Activated CD4-positive, alpha-beta T cell treated with anti-CD3 and anti-CD28 coated beads for 48 hours (primary cell): ENCODE measurements at places on chromosomes 11 and 22.

DNA sequence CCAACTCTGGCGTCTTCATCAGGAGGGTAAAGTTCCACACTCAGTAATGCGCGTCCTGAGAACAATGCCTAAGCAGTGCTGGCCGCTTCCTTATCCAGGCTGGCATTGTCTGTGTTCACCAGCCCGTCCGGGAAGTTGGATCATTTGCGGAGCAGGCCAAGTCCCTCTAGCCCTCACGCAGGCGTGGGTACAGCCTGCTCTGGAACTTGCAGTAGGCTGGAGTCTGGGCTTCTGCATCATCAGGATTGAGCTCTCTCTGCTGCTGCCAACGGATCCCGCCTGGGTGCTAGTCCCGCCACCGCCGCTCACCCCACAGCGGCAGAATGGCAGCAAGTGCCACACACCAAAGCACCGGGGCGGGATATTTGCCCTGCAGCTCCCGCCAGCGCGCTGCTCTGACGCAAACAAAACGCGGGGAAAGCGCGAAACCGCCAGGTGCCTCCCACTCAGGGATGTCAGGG lies 29.0 kb downstream of the GLYATL1 start:
- DNase-seq, result no peak

GRCh38 chr11:24238771-24239645 lies 257.8 kb upstream of the LUZP2 start:
- no peak for DNase-seq

DNA sequence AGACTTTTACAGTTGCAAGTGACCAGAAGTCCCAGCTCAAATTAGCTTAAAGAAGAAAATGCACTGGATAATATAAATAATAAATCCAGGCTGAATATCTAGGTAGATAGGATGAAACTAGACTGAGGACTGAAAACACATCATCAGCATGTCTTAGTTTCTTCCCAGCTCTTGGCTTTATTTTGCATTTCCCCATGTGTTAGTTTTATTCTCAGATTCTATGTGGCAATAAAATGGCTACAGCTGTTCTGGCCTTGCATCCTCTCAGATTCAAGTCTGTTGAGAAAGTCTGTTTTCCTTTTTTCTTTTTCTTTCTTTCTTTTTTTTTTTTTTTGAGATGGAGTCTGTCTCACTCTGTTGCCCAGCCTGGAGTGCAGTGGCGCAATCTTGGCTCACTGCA lies 22.6 kb upstream of the CAT start:
- no peak for DNase-seq

DNA sequence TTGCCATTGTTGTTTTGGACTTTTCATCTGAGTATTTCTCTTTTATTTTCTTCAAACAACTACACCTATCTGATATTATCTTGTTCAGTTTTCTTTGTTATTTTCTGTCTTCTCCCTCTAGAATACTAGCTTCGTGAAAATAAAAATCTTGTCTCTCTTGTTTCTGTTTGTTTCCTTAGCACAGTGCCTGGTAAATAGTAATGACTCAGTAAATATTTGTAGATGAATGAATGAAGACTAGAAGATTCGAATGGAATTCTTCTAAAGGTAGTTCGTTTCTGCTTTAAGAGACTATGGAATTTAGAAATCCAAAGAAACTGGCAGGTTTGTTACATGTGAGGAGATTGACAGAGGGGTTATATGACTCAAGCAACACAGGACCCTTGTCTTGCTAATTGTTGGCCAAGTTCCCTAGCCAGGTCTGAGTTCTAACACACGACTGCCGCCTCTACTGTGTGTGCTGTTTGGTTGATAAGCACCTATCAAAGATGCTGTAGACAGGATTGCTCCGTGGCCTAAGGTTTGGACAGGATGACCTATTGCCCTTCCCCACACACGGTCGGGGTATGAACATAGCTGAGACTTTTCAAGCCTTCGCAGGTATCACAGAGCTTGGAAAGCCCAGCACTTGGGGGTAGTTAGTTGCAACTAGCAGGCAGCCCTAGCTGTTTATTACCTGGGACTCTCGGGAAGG lies 831 bp upstream of the TMEM135 start:
- DNase-seq, result no peak

GRCh38 chr11:67351275-67352005 lies 1.9 kb downstream of the POLD4 start:
- DNase-seq, result peak; percentile 71

DNA sequence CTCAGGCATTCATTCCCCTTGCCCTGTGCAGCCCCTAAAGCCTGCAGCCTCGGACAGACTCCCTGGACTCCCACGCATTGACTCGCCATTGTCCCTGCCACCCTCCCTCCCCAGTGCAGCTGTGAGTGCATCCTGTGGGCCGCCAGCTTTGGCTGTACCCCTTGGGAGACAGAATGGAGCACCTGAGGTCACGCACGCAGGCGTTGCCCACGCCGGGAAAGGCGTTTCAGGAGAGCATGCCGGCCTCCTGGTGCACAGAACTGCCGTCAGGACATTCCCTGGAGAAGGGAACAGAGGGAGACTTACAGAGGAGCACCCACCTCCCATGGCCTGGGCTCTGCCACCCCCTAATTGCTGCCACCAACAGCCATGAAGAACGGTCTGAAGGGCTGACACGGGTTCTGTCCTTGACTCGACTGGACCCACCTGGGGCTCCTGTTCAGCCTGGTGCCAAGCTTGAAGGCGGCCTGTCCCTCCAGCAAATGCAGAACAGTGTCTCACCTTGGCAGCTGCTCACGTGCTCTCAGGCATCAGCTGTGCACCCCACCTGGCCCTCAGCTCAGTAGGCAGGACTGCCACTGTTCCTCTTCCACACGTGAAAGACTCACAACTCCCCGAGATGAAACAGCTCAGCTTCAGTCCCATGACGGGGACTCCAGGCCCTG lies 503.8 kb downstream of the BRD1 start:
- DNase-seq, result no peak

DNA sequence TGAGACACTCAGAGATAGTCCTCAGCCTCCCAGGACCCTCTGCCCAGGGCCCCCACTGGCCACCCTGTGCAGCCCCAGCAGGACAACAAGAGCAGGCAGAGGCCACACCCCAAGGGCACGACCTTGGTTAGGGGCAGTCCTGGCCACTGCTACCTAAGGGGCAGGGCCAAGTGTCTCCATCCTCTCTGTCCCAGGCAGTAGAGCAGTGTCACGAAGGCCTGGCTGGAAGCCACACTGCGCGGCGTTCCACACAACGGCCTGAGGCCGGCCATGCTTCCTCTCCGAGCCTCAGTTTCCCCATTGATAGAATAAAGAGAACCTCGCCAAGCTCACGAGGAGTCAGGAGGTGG lies 1074.3 kb downstream of the BRD1 start:
- no peak for DNase-seq

DNA sequence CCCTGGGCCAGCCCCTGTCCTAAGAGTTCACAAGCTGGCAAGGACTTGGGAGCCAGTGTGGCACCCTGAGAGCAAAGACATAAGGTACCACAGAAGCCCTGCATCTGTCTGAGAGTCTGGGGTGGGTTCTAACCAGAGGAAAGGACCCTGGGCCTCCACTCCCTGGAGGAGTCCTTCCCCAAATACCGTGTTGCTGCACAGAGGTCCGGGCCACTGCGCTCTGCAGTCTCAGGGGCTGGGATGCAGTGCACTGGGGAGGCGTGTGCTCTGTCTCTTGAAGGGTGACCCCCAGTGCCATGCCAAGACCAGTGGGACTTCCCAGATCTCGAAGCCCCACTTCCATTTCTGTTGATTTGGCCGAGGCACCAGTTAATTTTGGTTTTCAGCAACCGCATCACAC lies 4.3 kb upstream of the SH3BP1 start:
- DNase-seq, result no peak

- DNase-seq, result no peak
These were observed 25.2 kb downstream of the NRXN2 start for GRCh38 chr11:64697663-64698375.

DNA sequence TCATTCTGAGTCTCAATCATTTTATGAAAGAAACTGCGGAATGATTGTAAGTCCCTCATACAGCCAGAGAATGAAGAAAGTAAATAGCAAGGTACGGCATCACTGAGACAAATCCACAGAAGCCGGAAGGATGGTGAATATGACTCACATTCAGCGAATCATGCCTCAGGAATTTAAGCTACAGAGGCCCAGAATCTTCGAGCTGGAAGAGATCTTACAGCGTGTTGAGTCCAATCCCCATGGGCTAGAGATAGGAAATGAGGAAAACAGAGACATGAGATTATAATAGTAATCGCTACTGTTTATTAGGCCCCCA lies 173.2 kb downstream of the KIF18A start:
- DNase-seq, result no peak

DNA sequence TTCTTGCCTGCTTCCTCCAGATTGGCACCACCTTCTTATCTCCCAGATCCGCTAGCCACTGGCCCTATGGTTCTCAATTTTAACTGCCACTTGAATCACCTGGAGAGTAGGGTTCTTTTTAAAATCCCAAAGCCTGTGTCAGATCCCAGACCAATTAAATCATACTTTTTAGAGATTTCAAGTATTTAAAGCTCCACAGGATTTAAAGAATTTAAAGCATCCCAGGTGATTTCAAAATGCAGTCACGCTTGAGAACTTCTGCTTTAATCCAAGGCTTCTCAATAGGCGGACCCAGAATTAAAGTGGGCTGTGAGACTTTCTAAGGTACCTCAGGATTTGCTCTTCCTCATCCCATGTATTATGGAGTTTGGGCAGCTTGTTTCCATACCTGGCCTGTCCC lies 400.0 kb downstream of the SOX6 start:
- no peak for DNase-seq

DNA sequence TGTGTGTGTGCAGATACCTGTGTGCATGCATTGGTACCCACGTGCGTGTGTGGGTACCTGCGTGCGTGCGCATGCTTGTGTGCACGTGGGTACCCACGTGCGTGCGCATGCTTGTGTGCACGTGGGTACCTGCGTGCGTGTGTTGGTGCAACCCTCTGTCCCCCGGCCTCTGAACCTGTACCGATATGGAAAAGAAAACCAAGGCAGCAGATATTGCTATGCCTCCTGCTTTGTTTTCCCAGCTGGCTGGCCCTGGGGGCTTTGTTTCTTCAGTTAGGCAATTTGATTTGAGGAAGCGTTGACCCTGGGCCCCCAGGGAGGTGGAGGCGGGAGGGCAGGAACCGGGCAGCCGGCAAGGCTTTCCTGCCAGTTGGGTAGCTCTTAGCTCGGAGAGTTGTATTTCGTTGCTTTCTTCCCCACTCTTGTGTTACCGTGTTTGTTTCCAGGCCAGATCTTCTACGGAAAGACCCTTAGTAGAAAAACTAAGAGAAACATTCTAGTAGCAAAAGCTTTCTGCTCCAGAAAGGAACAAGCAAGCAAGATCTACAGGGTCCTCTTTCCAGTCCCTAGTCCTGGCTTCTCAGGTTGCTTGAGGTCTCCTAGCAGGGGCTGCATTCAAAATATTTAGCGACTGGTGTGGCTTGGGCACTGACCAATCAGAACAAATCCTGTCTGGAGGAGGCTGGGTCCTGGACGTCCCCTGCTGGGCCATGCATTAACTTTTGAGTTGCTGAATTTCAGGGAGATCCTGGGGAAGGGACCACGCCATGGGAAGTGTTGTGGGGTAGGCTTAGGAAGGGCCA lies 26.3 kb upstream of the SORL1-AS1 start:
- no peak for DNase-seq

DNA sequence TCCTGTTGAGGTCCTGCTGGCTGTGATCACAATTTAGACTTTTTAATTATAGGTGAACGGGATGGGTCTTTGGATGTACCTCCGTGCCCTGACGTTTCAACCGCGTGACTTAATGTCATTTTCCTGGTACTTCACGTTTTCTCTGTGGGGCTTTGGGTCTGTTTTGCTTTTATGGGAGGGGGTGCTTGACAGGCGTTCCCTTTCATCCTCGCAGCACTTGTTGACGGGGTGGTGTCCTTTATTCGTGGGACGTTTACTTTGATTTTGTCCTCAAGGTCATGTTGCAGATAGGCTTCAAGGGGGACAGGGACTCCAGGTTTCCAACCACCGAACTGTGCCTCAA lies 994 bp downstream of the PPP6R3 start:
- no peak for DNase-seq

GRCh38 chr11:35714882-35715627 lies 52.5 kb downstream of the TRIM44 start:
- DNase-seq, result peak; percentile 42

GRCh38 chr11:120303004-120303637 lies 22.0 kb upstream of the TLCD5 start:
- peak; percentile 64 for DNase-seq

DNA sequence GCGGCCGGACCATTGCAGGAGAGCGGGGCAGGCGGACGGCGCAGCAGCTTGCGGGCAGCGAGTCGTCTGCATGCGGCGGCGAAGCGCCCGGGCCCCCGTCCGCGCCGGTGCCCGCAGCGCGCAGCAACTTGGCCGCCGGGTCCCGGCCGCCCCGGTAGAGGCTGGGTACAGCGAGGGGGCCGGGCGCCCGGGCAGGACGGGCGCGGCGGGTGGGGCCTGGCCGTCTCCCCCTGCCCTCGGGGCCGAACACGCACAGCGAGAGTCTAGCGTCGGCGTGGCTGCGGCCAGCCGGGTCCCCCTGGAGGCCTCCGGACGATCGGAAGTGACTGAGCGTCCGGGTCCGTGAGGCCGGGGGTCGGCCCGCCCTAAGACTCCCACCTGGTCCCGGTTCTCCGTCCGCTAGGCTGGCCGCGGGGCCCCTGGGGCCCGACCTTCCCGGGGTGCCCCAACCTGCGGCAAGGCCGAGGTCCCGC lies 775 bp upstream of the TRABD start:
- DNase-seq, result no peak

GRCh38 chr22:20656516-20656901 lies 117.4 kb upstream of the SERPIND1 start:
- DNase-seq, result no peak

- no peak for DNase-seq
These were observed 21.6 kb upstream of the NUP160 start for GRCh38 chr11:47869544-47870393.

DNA sequence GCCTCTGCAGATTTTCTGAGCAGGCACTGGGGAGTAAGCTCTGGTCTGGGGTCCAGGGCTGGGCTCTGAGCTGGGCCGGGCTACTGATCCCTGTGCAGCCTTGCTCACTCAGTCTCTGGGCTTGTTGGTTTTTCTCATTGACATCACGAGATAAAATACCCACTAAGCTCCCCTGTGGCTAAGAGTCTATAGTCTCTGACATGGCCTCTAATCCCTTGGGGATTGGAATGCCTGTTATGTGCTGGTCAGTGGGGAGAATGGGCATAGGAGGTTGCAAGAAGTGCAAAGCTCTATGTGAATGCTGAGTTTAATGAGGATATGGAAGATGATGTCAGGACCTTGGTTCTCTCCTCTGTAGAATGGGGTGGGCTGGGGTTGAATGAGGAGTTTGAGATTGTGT lies 23.3 kb downstream of the ELF5 start:
- no peak for DNase-seq

DNA sequence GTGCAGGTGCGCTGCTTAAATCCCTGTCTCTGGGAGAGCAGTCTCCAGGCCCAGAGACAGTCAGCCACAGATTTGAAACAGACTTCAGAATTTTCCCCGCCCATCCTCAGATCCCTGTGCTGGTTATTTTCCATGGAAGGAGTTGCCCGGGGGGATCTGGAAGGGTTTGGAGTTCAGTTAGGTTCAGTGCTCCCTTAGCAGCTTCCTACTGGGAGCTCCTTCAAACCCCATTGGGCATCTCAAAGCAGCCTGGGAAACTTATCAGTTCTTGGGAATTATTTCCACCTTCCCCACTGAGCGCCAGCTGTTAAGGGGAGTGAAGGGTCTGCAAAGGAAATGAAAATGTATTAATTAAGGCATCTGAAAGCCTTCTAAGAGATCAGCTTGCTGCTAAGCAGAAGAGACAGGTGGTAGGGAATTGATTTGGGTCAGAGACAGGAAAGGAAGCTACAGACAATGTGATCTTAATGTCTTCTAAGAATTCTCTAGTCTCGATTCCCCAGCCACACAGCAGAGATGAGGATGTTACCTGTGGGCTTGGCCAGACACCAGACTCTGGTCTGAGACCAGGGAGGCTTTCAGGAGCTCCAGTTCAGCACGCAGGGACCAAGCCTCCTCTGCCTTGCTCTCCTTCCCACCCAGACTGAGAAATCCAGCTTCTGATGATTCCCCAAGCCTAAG lies 106.2 kb upstream of the TBCEL start:
- DNase-seq, result no peak
